ENCODE measurements at places on chromosomes 12 and 14.

GRCh38 chr12:52598966-52599365 lies 2.3 kb downstream of the KRT72 start:
- DNase-seq: no peak

- no peak for DNase-seq
These were observed 29.9 kb downstream of the TSPAN9 start for GRCh38 chr12:3107071-3107583.

DNA sequence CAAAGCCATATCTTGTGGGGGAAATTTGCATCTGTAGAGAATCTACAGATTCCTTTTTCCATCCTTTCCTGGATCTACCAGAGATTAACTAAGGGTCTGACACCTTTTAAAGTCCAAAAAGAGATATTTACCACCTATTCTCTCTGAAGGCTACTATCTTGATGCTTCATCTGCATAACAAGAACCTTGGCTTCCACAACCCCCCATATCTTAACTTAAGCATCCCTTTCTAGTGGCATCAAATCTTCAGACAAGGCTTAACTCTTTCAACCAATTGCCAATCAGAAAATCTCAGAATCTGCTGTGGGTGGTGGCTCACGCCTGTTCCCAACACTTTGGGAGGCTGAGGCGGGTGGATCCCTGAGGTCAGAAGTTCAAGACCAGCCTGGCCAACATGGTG lies 74.3 kb upstream of the FICD start:
- no peak for DNase-seq

DNA sequence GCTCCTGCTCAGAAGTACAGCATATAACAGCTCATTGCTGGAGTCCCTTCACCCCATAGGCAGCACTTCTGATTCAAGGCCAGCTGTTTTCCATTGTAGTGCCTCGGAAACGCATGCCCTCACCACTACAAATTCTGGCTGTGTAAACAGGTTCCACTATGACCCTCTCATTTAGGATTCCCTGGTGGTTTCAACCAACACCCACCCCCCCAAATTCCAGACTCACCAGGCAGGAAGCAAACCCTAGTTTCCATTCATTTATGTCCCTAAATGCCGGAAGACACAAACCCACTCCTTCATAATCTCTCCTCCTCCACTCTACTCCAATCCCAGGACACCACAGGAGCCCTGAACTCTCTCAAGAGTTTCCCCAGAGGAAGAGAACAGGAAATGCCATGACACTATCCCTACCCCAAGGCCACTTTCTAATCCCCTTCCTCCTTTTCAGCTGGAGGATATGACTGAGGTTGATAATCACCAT lies 75.9 kb upstream of the TMPO start:
- no peak for DNase-seq

DNA sequence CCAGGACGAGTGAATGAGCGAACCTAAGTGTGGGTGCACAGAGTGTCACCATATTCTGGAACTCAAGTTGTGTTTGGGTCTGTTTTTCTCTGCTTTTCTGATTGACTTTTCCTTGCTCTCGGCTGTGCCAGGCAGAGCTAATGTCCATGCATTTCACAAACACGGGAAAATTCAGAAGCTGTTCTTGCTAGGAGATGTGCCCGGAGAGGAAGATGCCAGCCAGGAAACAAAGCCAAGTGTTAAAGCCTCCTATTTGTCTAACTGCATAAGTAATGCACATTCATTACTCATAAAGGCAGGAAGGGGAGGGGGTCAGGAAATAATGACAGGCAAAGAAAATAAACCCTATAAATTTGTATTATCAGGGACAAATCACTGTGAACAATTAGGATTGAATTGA lies 250.4 kb upstream of the SFSWAP start:
- DNase-seq: no peak

- DNase-seq: no peak
These were observed 66.9 kb upstream of the NRXN3 start for GRCh38 chr14:78103271-78103670.

DNA sequence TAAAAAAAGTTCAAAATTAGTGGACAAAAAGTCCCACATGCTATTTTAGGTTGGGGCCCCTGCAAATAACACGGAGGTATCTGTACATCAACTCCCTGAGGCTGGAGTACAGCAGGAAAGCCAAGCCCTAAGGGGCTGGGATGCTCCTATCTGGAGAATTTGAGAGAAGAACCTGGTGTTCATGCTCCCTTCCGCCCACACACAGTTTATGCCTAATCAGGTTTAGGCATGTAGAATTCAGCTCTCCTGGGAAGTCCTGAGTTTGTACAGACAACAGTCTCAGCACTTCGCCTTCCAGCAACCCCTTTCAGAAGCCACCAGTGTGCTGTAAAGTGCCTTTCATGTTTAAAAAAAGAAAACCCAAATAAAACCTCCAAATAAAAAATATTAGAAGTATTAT lies 237.3 kb upstream of the GRIP1 start:
- no peak for DNase-seq

- DNase-seq: no peak
These were observed 58.7 kb downstream of the ST8SIA1 start for GRCh38 chr12:22275843-22276242.

DNA sequence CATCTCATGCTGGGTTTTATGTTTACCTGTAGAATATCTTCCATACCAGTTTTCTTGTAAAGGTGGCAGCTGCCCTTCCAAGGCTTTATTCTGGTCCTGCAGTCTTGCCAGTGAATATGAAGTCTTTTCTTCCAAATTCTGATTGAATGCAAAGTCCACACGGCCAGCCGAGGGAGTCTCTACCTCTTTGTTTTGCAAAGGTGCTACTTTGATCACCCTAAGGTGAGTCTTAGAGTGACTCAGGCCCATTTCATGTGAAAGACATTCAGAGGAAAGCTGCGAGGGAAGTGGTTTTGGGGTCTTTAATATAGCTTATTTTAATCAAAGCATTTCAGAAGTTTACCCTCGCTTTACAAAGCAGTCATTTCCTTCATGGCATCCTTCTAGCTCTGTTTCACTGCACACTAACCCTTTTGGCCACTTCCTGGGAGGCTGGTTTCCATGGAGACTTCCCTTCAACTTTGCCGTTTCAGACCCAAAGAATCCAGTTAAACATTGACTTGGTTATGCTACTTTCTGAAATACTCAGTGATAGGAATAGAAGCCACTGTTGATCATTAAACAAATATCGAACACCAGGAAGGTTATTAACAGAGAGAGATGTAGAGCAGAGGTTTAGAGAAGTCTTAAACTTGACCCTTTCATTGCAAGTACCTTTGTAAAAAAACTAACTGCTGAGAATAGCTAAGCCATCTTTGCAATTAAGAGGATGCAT lies at the start of gene CCDC198:
CCDC198 (minus strand) TSS at position 391 of the 715 bp plus-strand sequence; CDS start at position 249, 142 bp downstream.
- no peak for DNase-seq

DNA sequence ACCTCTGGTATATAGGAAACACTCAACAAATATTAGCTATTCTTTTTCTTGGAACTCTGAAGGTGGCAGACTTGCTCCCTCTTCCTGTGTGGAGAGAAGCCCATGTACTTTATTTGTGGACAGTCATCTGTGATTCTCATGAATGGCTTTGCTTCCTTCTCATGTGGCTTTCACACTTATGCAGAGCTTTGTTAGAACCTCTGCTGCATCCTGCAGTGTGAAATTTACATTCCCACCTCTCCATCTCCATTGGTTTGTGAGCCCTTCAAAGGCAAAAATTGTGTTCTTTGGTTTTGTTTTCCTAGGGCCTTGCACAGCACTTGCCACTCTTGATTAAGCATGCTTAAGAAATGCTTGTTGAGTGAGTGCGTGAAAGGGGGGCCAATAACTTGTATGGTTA lies 51.9 kb downstream of the BICD1 start:
- DNase-seq: no peak

- no peak for DNase-seq
These were observed 194.9 kb upstream of the RMST start for GRCh38 chr12:97267594-97268202.

DNA sequence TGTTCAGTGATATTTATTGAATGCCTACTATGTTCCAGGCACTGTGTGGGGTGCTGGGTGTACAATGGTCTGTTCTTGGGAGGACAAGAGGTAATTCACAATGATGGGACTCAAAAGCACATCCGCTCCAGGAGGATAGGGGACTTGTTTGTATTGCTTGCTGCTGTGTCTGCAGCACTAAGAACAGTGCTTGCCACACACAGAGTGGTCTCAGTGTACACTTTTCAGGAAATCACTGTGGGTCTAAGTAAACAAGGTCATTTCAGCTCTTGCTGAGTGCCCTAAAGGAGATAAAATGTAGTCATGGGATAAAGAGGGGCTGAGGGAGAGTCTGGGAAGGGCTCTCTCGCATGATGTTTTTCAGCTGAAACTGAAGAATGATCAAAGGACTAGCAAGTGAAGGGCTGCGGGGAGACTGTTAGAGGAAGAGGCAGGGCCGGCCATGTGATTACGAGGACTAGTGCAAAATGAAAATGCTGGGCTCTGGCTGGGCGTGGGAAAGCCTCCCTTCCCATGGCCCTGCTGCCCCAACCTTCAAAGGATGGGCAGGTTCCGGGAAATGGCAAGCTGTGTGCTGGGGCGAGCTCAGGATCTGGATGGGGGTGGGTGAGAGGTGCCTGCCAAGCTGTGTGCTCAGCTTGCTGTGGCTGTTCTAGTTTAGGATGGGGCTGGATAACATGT lies 39.1 kb downstream of the ADCK1 start:
- no peak for DNase-seq

DNA sequence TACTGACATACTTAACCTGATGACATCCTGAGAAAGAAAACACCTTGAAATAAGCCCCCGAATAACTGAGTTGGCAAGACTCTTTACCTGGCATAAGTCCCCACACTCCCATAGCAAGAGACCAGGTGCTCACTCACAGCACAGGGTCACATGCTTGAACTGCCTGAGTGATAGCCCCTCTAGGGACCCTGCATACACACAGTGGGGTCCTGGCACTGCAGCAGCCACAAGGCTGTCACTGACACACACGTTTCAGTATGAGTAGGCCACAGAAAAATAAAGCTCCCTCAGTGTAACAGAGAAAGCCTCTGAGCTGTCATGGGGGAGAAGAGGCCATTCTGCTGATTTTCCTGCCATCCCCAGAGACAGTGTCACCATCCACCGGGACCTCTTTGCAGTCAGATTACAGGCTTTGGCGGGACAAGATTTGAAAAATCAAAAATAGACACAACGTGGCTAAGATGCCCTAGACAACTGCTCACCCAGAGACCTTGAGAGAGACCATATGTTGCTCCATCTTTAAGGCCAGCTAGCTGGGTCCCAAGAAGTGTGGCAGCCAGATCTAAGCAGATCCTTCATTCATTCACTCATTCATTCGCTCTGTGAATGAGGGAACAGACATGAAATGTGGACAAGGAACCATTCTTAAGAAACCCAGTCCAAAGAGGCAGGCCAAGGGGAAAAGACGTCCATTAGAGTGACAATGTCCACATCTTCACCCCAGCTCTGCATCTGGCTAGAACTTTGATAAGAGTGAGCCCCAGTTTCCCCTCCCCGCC lies 1.6 kb downstream of the SCARB1 start:
- DNase-seq: no peak

- DNase-seq: no peak
These were observed 83.7 kb downstream of the PHETA1 start for GRCh38 chr12:111285200-111285599.

DNA sequence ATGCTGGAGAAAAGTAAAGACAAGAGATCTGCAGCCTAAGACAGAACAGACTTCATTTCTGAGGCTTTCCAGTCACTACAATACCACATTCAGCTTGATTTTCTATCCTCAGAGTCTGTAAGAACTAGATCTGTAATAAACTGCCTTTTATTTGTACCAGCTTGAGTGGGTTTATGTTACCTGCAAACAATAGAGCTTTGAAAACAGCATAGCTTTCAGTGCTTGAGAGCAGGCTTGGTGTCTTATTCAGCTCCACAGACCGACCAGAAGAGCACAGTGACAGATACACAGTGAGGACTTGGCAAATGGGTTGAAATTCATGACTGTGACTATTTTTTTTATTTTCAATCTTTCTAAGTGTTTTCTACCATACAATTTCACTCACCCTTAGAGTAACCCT lies 207.8 kb upstream of the OTX2 start:
- DNase-seq: no peak

GRCh38 chr14:75175677-75176141 lies 703 bp downstream of the TMED10 start:
- no peak for DNase-seq

- DNase-seq: no peak
These were observed 24.6 kb upstream of the FSCB start for GRCh38 chr14:44531658-44532057.

DNA sequence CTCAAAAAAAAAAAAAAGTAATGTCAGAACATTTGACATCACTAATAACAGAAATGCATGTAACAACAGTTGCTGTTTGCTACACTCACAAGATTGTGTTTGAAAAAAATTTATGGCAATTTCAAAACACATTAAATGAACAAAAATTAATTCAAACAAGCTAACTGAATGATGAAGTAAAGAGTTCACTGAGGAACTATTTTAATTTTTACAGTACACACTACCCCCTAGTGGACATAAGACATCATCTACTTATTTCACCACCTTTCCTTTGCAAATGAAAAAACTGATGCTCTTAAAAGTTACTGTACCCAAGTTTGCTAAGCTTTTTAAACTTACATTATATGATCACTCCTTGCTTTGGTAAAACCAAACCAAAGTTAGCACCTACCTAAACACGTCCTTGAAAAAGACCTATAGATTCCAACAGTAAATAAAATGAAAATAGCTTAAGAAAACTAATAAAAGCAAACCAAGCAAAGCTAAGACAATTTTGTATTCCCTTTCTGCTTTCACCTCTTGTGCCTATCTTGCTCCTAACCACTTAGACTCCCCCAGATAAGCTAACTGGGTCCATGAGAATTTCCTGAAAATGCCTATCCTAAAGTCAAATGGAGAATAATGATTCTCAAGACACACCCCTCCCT lies 22.2 kb downstream of the UBE2N start:
- no peak for DNase-seq

- no peak for DNase-seq
These were observed 266.9 kb downstream of the PPFIA2 start for GRCh38 chr12:81492131-81492720.

- no peak for DNase-seq
These were observed 5.5 kb downstream of the SP7 start for GRCh38 chr12:53330671-53331070.

DNA sequence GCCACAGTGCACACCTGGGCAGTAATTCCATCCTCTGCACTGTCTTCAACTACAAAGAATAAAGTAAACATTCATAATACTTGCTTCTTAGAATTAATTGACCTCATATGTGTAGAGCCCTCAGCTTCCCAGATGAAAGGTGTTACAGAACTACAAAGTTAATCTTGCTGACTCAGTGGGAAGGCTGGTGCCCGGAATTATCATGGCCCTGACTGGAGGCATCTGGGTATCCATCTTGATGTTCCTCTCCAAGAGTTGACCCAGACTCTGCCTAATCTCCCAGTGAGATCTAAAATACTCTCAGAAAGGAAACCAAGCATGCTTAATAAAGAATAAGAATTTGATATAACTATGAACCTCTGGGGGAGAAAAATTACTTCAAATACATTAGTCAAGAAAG lies 147.0 kb upstream of the ARID2 start:
- no peak for DNase-seq

- no peak for DNase-seq
These were observed 34.8 kb downstream of the TMCC3 start for GRCh38 chr12:94615260-94616181.

DNA sequence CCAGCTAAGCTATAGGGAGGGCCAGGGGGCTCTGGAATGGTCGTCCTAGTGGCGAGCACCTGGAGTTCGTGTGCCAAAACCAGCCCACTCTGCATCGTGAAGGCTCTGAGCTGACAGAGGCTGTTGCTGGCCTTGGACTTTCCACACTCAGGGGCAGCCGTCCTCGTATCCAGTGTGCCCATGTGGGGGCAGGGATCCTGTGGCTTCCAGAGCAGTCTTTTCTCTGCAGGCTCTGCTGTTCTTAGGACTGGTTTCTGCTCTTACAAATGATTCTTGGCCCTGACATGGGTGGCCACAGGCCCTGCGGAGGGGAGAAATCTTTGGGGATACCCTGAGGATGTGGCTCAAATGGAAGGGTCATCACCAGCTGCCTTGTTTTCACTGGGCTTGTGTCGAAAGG lies 177.4 kb upstream of the FKBP4 start:
- no peak for DNase-seq

Data from stimulated activated naive CD8-positive, alpha-beta T cell treated with anti-CD3 and anti-CD28 coated beads, Interleukin-15, Interleukin-2, amounts not matched to agents 100 U/mL and 50 U/mL, for 24 hours (primary cell).